ENCODE measurements at places on chromosomes 7 and 10.

DNA sequence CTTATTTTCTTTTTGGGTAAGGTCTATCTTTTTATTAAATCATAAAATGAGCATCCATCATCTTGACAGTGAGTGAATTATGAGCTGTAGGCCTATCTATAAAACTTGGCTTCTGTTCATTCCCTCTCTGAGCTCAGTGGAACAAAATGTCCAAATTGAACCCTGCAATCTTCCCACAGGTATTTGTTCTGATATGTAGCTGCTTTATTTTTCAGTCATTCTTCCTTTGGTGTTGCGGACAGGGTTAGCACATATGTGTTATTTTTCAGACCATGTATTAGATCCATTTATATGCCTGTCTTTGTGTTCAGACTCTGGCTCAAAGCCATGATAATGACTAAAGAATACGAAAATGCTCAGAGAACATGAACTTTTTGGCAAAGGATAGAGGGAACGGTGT lies 201.6 kb upstream of the KIAA1217 start:
- no peak for DNase-seq

- no peak for DNase-seq
Measured at GRCh38 chr7:730501-731439, 3.7 kb upstream of the PRKAR1B start.

DNA sequence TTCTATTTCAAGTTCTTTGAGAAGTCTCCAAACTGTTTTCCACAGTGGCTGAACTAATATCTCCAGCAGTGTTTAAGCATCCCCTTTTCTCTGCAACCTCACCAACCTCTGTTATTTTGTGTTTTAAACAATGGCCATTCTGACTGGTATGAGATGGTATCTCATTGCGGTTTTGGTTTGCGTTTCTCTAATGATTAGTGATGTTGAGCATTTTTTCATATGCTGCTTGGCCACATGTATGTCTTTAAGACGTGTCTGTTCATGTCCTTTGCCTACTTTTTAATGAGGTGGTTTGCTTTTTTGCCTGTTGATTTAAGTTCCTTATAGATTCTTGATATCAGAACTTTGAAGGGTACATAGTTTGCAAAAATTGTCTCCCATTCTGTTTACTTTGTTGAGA lies 156.6 kb upstream of the IMMP2L start:
- no peak for DNase-seq

GRCh38 chr7:158923928-158924511 lies 67.7 kb downstream of the DYNC2I1 start:
- no peak for DNase-seq

DNA sequence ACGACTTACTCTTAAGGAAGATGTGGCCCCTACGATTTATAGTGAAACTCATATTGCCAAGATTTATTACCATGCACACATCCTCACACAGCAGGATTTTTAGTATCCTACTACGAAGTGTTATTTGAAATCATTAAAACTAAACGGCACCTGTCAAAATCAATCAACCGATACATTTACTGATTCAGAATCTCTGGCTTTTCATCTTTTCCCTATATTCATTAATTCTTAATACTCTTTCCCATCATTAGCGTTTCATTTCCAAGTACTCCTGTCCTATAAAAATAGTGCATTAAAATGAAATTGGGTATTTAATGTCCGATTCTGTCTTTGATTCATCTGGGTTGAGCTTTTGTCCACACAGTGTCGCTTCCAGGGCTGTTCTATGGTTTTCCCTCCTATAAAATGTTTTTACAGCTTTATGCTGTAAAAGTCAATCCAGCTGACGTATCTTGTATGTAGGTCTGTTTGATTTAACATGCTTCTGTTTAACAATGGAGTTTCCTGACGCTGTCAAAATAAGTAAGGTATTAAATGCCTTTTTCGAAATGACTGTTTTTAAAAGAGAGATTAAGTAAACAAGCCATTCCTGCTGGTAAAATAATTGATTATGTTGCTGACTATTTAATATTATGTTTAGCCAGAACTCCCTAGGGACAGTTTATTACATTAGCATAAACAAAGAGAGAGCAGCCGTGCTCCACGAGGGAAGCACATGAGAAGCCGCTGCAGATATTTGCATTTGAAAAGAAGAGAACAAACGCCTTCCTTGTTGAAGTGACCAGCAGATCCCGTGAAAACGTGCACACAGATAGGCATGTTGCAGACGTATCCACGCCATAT lies 22.3 kb upstream of the SFMBT2 start:
- DNase-seq: no peak

DNA sequence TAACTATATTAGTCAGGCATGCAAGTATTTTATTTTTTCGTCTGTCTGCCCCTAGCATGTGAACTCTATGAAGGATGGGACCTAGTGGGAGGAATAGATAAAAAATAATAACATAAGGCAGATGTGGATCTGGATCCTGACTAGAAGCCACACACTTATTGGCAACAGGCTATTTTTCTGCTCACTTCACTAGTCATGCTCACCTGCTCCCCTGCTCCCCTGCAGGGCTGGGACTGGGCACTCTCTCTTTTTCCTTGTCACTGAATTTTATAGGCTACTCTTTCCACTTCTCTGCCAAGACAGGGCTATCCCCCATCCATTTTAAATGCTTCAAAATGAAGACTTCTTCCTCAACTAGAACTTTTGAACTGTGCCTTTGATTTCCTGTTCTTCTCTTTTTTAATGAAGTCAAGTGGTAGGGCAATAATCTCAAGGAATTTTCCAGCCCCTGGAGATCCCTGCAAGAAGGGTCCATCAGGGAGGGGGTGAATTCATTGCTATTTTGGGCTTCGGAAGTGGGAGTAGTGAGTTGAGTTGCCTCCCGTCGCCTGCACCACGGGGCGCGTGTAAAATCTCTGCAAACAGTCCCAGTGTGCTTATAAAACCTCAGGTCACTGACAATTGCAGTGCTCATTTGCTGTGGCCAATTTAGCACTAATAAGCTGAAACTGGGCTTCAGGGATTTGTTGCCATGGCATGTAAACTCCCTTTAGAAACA lies 156.7 kb upstream of the NPVF start:
- DNase-seq: no peak

DNA sequence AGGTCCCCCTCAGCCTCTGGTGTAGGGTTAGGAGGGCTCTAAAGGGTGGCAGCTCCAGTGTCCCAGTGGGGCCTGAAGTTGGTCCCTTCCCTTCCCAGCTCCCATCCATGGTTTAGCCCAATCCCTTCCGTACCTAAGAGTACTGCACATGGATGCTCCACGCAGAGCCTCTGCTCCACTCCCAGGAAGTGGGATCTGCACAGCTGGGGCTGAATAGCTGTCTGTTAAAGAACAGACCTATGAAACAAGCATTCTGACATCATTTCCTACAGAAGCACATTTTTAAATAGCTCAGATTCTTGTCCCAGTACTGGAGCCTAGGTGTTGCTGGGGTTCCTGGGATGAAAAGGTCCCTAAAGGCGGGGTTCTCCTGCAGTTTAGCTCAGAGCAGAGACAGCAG lies 135.9 kb downstream of the ZMYND11 start:
- DNase-seq: no peak

DNA sequence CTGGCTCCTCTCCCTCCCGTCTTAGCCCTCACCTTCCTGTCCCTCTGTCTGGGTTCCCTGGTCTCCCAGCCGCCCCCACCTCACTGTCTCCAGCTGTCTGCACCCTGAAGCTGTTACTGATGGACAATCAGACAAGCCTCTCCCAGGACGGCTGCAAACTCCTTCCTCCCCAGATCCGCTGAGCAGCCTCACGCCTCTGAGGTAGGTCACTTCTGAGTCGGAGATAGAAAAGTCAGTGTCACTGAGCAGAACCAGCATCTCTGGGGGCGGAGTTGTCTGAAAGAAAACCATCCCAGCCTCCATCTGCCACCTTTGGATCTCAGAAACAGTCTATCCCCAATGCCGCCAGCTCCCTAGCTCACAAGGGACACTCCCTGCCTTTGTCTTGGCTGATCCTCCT lies 27.4 kb downstream of the FAM241B start:
- no peak for DNase-seq

DNA sequence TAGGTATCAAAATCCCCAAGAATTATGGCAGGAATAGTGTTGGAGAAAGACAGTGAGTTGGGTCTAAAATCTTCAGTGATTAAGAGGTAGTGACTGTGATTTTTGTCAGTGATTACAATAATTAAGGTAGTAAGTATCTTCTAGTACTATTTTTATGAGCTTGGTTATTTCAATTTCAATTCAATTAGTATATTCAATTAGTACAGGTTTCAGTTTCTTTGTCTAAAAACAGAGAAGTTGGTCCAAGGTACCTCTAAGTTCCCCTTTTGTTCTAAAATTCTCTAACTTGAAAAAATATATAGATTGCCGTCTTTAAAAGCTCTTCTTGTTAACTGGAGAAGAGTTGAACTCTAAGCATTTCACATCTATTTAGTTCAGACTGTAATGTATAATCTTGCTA lies 82.9 kb downstream of the OTUD1 start:
- no peak for DNase-seq

GRCh38 chr7:22675421-22675820 lies 51.6 kb upstream of the IL6 start:
- DNase-seq: no peak

- no peak for DNase-seq
Measured at GRCh38 chr7:24982917-24983316, 2.9 kb upstream of the OSBPL3 start.

DNA sequence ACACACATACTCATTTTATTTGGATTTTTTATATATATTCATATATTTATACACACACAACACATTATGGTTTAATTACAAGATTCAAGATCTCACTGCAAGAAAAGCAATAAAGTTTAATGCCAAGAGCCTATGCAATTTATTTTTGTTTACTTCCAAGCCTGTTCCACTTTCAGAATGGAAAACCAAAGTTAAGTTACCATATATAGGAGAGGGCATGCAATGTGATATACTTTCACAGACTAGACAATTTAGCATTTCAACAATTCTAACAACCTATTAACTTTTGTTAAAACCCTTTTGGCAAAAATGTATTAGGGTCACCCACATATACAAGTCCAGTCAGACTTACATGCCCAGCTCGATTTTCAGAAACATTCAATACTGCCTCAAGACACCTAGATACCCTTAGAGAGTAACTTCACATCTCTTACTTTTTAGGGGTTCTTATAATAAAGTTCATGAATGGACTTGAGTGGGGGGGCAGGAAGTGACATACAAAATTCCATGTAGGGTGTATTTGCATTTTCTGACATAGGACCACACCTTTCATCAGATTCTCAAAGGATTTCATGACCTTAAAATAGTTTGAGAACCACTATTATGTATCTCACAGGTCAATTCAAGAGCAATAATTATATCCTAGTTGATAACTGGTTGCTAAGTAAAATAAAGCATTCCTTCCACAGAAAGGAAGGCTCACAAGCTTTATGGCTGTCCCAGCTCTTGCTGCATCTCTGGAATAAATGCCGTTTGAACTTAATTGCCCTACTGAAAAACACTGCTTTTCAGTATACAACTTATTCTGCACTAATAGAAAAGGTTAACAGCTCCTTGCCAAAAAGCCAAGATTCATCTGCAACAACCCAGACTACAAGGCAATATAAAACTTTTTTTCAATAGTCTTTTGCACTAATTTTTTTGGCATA lies 2.5 kb downstream of the P4HA1 start:
- no peak for DNase-seq

- no peak for DNase-seq
Measured at GRCh38 chr10:80176526-80176925, 28.8 kb downstream of the ANXA11 start.

GRCh38 chr7:132806834-132807233 lies 230.6 kb upstream of the PLXNA4 start:
- DNase-seq: no peak

GRCh38 chr10:3054851-3055199 lies 12.5 kb upstream of the PFKP start:
- no peak for DNase-seq

All from HTR-8/SVneo (cell line).